ENCODE measurements at places on chromosomes 7 and 10.

DNA sequence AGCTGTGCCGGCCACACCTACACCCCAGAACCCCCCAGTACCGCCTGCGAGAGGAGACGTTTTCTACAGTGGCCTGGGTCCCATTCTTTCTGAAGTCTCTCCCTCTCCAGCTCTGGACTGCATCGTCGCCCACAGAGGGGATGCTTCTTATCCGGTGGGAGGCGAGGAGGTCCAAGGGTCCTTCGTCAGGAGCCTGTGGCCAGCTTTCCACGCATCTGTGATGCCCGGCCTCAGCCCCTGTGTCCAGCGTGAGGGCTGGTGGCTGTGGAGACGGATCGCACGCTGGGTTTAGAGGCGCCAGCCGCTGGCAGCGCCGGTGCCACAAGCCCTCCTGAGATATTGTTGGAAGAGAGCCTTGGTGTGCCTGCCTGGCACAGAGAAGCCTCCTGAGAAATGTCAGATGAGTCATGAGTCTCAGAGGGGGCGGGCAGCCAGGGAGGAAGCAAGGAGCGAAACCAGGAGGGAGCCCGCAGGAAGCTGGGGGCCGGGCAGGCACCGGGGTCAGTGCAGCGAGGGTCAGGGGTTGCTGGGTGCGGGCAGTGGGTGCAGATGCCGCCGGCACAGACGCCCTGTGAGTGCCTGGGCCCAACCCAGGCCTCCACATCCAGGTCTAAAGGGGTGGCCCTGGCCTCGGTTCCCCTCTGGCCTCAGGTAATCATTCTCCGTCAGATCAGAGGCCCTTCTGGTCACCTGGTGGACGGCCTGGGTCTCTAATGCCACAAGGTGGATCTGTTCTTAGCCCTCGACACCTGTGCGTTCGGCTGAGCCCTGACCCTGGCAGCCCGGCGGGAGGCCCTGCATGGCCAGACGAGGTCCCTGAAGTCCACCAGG lies 86.0 kb upstream of the DIP2C start:
- DNase-seq: no peak

- DNase-seq: no peak
Observed at GRCh38 chr7:60706-61105, 131.7 kb upstream of the FAM20C start.

DNA sequence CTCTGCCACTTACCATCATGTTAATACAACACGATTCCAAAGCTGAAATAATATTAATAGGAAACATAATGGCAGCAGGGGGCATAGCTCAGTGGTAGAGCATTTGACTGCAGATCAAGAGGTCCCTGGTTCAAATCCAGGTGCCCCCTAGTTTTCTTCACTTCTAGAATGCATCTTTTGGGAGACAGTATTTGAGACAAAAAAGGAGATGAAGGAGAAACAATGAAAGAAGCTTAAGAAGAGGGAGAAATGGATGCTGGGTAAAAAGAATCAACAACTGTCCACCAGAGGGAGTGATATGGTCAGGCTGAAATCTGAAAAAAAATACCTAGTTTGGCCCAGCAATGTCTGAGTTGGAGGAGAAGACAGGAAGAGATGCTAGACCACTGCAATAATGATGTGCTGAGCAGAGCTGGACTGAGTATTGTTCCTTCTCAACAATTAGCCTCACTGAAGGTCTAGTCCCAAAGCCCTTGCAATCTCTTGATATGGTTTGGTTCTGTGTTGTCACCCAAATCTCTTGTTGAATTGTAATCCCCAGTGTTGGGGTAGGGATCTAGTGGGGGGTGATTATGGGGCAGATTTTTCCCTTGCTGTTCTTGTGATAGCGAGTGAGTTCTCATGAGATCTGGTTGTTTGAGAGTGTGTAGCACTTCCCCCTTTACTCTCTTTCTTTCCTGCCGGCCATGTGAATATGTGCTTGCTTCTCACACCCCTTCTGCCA lies 48.3 kb downstream of the ZNF783 start:
- peak; percentile 20 for DNase-seq

DNA sequence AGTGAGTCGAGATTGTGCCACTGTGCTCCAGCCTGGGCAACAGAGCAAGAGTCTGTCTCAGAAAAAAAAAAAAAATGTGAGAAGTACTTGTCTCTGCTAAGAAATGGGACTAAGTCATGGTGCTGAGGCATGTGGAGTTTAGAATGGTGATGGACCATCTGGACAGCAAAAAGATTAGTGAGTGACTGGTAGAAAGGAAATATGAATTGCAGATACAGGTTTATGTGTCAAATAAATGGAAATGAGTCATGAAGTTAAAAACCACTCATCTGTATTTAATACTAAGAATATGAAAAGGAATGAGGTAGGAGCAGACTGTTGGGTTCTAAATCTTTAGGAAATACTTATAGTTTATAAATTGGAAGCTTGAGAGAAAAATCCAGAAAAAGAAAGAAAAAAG lies 625.7 kb upstream of the ANKRD30A start:
- DNase-seq: no peak

- DNase-seq: no peak
Observed at GRCh38 chr10:553233-553632, 136.2 kb downstream of the DIP2C start.

GRCh38 chr10:62163024-62163423 lies 105.6 kb downstream of the RTKN2 start:
- no peak for DNase-seq

- no peak for DNase-seq
Observed at GRCh38 chr10:34280599-34281374, 534.3 kb downstream of the PARD3 start.

DNA sequence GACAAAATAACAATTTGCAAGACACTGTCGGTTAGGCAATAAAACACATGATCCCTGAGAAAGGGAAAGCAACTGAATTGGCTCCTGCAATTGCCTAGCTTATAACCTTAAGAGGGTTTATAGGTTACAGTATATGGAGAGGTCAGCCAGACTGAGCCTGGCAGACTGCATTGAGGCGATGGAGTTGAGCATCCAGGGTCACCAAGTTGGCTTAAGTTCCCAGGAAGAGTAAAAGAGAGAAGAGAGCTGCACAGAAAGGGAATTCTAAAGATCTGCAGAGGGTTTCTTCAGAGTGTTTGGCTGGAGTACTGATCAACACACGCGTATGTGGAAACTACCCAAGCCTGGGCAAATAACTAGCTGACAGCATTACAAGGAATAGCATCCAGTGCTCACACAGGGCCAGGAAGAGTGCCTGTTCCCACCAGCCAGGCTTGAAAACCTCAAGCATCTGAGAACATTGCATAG lies 11.2 kb downstream of the ANKMY2 start:
- DNase-seq: no peak

DNA sequence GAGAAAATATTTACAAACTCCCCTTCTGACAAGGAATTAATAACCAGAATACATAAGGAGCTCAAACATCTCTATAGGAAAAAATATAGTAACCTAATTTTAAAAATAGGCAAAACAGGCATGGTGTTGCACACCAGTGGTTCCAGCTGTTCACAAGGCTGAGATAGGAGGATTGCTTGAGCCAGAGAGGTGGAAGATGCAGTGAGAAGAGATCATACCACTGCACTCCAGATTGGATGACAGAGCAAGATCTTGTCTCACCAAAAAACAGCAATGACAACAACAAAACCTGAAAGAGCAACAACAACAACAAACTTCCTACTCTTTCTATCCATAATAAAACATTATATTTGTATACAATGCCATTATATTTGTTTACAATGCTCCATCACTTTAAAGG lies 304.4 kb upstream of the CNTNAP2 start:
- DNase-seq: no peak

DNA sequence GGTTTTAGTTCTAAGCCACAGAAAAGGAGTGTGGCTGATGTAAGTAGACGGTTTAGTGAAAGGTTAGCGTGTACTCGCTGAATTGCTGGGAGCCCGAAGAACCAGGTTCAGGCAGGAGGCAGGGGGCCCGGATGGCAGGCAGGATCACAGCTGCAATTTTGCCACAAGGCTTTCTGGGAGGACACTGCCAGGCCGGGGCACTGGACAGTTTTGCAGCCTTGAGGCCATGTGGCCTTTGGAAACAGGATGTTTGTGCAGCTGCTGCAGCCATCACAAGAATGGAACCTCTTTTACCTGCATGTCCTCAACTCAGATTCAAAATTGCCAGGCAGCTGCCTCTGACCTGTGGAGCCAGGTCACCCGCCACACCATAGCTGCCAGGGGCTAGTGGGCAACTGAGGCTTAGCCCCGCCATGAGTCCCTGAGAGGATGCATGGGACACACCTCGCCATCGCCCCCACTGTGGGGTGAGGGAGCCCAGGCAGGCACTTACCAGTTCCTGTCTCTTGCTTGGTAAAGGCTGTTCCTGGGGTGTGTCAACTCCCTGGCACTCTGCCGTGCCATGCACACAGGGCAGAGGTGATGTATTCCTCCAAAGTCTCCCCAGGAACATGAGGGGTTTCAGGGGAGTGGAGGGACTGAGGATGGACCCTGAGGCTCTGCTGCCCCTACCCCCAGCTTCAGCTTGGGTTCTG lies 188.6 kb downstream of the RPS24 start:
- no peak for DNase-seq

GRCh38 chr10:29950391-29950790 lies 109.0 kb downstream of the JCAD start:
- no peak for DNase-seq

DNA sequence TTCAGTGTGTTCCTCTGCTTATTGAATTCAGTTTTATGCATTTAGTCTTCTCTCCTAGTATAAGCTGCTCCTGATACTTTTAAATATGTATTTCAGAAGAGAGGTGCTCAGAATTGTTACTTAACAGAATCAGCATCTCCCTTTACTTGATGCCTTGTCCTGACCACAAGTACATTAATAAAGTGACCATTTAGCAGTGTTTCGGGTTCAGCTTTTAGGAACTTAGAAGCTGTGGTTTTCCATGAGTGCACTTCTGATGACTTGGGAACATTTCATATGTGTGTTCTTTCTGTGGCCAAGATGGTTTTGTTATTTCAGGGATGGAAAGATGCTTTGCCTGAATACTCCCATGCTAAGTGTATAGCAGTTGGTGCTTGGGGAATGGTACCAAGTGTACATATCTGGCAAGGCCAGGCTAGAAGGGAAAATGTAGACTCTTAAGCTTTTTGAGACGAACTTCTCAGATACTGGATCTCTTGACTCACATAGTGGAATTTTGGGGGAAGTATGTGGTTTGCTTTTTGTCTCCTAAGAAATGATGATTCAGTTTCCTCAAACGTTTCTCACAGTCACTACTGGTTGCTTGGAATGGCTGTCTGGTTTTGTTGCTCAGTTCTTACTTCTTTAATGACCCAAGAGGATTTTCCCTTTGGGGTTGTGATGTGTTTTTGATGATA lies 17.2 kb downstream of the SGPL1 start:
- DNase-seq: no peak

- no peak for DNase-seq
Observed at GRCh38 chr10:91759581-91759986, 38.6 kb upstream of the TNKS2 start.

DNA sequence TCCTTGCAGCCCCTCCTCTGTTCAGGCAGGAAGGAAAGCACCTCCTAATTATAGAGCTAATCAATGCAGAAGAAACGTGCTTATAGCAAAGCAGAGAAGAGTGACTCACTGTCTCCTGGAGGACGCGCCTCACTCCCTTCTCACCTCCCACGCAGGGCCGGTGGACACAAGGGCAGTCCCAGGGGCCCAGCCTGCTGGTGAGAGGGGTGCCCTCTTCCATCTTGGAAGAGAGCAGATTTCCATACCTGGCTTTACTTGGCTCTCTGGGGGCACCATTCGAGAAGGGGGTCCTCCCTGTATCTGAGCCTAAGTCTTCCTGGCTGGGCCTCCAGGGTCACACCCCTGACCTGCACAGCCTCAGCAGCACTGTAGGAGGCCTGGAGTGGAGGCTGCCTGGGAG lies 55.8 kb downstream of the RASGEF1A start:
- no peak for DNase-seq

DNA sequence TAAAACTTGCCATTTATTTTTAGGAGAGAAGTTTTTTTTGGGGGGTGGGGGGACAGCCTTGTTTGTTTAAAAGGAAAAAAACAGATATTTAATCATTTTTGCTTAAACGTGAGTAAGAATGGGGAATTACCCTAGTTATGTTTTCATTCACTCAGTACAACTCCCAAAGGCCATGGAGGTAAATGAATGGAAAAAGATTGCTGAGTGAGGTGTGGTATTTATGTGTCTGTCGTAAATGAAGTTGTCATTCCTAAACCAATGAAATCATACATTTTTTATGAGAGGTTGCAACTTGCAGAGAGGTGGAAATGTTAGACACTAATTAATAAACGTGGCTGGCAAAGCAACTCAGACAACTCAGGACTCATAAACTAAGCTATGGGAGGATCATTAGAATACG lies 218.1 kb downstream of the CELF2 start:
- DNase-seq: no peak

GRCh38 chr7:22611758-22612079 lies 111.7 kb upstream of the STEAP1B start:
- no peak for DNase-seq

DNA sequence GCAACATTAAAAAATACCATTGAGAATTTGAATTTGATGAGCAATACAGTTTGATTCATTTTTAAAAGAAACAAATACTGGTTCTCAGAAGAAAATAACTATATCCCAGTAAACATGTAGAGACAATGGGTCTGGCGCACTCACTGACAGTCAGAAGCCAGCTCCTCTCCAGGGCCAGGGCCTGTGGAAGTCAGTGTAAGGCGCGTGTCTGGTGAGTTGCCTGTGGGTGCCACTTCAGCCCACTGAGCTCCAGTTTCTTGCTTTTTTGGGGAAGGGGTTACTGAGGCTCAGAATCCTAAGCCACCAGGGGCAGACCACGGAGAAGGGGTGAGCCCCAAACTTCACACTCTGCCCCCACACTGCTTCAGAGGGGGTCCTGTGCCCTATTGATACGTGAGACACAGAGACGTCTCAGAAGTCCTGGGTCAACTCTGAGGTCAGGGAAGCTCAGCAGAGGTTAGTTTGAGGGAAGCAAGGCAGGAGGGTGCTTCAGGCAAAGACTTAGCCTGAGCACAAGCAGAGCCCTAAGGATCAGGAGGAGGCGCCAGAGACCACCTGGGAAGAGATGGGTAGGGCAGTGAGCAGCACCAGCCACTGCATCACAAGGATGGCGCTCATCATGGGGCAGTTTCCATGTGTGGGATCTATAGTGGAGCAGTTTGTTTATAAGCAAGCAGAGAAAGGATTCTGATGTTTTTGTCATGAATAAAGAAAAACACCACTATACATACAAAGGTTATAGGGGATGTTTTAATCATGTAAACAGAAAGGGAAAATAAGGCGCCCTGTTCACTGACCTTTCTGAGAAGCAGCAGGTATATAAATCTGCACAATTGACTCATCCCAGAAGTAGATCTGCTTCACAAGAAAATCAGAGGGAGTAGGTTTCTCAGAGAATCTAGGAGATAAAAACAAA lies 95.7 kb downstream of the PKD1L1 start:
- no peak for DNase-seq

DNA sequence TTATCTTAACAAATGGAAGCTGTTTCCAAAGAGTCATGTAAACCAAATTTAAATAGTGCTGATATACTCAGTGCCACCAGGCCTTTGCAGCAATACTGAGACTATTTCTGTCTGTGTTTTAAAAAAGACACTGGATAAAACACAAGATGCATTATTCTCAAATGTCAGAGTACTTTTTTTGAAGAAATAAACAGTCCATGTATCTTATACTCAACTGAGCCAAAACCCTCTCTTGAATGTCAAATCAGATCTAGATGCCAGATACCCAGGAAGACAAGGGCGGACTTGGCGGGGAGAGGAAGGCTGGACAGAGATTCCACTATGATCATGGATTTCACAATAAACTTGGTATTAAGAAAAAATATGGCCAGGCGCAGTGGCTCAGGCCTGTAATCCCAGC lies 127.6 kb downstream of the COBL start:
- no peak for DNase-seq

GRCh38 chr7:159051916-159052315 lies 92.8 kb downstream of the VIPR2 start:
- DNase-seq: no peak

- DNase-seq: no peak
Observed at GRCh38 chr10:113899952-113900598, 45.6 kb downstream of the NHLRC2 start.
